ENCODE measurements at places on chromosomes 11 and 22.

GRCh38 chr11:61609000-61609979 is 28.4 kb upstream of the SYT7 start:
- no peak for DNase-seq

GRCh38 chr11:12889243-12889642 is 119.9 kb upstream of the RASSF10 start:
- no peak for DNase-seq

DNA sequence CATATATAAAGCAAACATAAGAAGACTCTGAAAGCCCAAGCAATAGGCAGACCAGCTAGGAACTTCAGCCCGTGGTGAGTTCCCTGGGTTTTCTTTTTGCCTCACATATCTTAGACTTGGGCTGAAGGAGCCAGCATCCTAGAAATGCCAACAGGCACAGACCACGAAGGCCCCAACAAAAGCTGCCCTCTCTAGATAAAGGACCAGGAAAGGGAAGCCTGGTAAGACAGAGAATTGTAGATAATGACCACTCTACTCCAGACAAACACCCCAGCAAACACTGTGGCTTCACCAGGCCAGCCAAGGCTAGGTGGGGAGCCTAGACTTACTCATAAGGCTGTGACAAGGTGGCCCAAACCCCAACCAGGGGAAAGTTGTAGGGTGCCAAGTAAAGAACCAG is 11.2 kb downstream of the GAL start:
- no peak for DNase-seq

DNA sequence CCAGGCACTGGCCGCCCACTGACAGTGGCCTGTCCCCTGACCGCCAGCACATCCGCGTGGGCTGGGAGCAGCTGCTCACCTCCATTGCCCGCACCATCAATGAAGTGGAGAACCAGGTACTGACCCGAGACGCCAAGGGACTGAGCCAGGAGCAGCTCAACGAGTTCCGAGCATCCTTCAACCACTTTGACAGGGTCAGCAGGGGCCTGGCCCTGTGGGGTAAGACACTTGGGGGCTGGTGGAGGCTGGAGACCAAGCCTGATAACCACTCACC is 6.5 kb downstream of the CTSF start:
- no peak for DNase-seq

GRCh38 chr22:19429950-19430889 is 1.3 kb downstream of the HIRA start:
- DNase-seq, result no peak

DNA sequence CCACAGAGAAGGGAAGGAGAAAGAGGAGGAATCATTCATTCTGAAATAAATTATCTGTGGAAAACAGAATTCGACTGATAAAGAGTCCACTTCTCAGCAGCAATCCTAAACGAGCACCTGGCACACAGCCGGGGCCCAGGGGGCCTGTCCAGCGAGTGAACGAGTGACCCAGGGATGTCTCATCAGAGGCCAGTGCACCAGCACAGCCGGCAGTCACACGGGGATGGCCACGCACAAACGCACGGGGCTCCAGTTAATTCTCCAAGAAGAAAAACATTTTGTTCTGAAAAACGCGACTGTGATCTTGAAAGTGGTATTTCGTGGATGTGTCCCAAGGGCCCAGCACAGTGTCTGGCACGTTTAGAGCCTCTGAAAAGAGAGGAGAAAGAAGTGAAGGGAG is 154.6 kb downstream of the BRD1 start:
- no peak for DNase-seq

DNA sequence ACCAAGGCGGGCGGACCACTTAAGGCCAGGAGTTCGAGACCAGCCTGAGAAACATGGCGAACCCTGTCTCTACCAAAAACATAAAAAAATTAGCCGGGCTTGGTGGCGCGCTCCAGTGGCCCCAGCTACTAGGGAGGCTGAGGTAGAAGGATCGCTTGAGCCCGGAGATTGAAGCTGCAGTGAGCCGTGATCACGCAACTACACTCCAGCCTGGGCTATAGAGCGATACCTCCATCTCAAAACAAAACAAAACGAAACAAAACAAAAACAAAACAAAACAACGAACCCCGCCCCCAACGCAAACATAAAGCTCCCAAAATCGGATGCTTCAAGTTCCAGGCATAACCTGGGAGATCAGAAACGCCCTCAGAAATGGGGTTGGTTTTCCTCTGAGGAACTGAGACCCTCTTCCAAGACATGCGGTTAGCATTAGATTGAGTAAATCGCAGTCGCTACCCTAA is 564 bp downstream of the LRRC51 start:
- DNase-seq, result no peak

- no peak for DNase-seq
Measured at GRCh38 chr11:7533199-7534041, 19.6 kb downstream of the PPFIBP2 start.

DNA sequence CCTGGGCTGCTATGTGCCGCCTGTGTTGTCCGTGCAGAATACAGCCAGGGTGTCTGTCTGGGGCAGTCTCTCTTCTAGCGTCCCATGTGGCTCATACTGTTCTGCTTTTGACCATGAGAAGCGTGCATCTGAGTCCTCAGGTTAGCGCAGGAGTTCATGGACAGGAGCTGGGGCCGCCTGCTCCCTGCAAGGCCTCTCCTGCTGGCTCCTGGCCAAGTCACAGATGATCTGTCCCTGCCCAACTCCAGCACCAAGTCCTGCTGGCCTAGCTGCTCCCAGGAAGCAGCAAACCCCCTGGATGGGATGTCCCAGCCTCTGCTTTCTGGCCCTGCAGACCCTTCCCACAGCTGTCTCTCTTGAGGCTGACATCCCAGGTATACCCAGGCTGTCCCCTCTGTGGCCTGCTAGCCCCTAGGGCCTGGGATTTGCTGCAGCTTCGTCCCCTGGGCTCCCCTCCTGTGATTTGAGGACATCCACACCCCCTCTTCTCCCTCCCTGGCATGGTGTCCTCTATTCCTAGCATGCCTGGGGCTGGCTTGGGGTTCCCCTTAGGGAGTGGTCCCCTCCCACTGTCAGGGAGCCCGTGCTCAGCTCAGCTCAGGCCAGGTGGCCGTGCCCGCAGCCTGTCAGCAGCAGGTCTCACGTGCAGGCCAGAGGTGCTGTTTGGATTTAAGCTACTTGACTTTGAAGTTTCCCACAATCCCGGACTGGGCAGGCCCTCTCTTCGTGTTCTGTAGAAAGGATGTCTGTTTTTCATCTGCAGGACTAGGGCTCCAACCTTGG is 17.8 kb downstream of the PRR5 start:
- no peak for DNase-seq

- DNase-seq, result no peak
Measured at GRCh38 chr11:69954756-69955155, 123.4 kb upstream of the ANO1 start.

DNA sequence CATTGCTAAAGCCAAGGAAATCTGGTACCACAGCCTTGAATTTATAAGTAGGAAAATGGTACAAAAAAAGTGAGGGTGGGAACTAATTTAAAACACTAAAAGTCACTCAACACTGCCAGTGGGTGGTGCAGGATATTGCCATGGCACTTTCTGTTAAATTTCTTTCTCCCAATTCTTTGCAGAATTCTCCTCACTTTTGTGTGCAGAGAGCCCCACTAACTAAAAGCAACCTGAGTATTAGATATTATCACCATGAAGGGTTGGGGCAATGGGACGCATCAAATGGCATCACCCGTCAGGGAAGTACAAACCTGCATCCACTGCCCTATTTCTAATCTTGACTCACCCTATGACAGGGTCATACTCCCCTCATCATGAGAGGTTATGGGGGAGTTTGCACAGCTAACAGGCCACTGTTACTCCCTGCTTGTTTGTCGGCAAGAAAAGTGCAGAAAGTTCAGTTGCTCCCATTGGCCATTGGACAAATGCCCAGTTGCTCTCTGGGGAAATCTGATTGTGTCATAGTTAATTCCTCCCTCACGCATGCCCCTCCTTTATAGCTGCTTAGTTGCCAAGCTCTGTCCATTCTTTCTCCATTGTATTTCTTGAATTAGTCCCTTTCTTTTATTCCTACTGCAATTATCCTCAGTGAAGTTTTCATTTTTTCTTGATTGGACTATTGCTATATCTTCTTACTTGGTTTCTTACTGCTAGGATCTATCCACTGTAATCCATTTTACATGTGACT is 93.8 kb upstream of the BLID start:
- DNase-seq, result no peak

GRCh38 chr11:1399386-1400316 is 9.9 kb downstream of the BRSK2 start:
- no peak for DNase-seq

DNA sequence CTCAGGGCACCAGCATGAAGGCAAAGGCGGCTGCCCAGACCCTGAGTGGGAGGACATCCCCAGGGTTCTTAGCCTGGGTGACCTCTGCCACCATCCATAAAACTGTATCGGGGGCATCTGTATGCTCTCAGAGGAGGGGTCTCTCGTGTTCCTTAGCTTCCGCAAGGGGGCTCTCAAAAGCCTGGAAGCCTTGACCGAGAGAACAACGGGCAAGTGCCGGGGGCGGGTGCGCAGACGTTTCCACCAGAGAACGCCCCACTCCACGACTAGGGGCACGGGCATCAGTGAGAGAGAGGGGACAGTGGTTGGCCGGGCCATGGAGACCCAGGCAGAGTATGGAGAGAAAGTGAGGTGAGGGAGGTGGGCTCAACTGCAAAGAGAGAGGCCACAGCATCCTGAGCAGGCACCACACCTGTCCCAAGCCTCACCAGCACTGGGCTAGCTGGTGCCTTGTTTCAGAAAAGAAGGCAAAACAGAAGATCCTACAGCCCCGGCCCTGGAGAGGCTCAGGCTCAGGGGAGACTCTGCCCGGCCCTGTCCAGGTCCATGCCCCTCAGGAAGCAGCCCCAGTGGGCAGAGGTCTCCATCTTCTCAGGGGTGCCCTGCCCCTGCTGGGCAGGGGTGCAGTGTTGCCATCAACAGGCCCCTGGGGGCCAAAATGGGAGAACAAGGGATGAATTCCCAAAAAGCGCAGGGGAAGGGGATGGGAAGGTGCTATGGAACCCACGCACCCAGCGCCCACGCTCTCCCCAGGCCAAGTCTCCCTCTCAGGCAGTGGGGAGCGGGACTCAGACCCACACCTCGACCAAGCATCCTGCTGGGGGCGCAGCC is 5.9 kb downstream of the TSPAN32 start:
- DNase-seq, result no peak

DNA sequence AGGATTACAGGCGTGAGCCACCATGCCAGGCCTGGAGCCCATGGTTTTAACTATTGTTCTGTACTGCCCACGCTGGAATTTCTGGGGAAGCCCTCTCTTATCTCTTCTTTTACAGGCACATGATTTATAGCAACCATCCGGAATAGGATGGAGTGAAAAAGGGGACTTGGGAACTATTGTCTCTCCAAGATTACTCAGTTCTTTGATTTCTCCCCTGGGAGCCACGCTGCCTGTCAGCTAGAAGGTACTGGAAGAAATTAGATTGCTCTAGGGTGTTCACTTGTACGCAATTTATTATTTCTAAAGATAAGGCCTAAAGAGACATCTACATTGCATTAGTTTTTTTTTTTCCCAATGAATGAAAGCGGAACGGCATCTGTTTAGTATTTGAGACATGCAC is 65.6 kb upstream of the PTPRJ start:
- DNase-seq, result no peak

DNA sequence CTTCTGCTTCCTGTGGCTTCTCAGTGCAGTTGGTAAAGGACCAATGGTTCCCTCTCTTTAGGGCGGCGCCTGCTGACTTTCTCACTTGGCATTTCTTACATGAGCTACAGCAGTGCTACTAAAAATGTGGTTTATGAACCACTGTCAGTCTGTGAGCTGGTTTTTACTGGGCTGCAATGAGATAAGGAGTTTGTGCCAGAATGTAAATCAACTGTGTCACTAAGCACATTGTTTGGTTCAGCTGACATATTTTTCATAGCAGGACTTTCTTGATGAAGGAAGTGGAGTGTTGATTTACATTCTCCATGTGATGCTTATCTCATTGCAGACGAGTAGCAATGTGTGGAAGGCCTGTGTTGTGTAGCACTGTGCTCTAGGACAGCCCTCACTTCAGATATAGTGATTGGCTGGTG is 463.3 kb downstream of the SOX6 start:
- no peak for DNase-seq

GRCh38 chr11:128757235-128757711 is 63.4 kb downstream of the FLI1 start:
- peak; percentile 79 for DNase-seq

DNA sequence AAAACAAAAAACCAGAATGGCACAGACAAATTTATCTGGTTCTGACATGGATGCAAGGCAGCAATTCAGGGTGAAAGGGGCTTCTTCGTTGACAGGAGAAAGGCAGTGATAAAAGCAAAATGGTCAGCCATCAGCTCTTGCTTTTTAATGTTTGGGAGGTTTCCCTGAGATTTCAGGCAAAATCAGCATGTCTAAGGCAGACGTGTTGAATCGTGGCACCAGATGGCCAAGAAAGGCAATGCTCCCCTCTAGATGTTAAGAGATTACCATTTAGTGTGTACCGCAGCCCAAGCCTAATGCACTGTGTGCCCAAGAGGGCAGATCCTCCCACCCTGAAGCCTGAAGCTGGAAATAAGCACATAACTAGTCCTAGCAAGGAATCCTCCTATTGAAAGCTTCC is 88.8 kb upstream of the GALNT18 start:
- DNase-seq, result no peak

DNA sequence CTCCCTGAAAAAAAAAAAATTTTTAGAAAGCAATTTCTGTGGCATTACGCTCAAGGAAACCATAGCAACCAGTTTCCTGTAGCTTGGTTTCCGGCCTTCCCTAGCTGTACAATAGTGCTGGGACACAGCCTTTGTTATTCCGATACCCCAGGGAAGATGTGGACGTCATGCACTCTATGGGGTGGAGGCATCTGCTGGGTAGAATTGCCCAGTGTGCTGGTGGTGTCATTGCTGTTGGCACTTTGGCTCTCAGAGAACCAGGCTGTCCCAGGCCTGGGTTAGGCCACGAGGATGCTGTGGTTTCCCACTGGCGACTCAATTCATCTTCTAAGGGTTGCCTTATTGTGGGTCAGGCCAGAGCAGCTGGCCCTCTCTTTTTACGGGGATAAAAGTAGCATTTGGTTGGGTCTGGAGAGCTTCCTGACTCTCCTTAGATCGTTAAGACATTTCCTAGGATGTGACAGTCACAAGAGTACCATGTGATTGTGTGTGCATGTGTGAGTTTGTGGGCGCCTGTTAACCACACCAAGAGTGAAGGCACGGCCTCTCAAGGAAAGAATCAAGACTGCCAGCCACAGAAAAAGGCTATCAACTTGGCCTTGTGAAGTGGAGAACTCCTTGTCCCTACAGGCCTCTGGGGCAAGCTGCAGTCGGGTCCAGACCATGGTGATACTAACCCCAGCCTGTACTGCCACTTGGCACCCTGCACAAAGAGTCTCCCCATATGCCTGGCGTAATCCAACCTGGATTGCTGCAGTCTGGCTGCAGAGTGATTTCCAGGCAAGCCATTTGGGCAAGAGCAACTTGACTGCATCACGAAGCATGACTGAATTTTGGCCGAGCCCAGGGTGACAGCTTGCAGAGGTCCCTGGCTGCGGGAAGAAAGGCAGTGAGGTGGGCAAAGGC is 35.9 kb upstream of the NAV2 start:
- DNase-seq, result no peak

Measured in activated T-cell treated with anti-CD3 and anti-CD28 coated beads, Interleukin-2, amount 50 U/mL, for 48 hours (primary cell).